ENCODE measurements at places on chromosomes 13 and 19.

DNA sequence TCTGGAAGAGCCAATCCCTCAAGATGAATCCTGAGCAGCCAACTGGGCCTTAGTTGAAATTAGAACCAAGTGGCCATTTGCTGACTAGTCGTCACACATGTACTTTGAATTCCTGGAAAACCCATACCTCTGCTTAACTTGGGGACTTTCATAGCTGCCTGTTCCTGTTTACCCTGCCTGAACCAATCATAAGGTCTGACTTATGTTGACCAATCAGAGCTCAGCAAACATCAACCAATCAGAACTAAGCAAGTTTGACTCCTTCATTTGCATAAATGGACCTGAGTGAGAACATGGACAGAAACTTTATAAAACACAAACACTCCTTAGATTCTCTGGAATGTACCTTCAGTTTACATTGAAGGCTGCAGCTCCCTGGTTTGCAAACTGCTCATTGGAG, 50.8 kb downstream of the LATS2 start:
- peak; percentile 35 for DNase-seq

- DNase-seq, result peak; percentile 56
Observed at GRCh38 chr13:23159205-23159759, 21.5 kb upstream of the SGCG start.

GRCh38 chr19:45498411-45499195, at the start of gene PPM1N:
Gene PPM1N, plus strand, starts transcription at chr19:45498443. Its CDS starts 30 bp downstream, at chr19:45498473.
- DNase-seq, result peak; percentile 49

- no peak for DNase-seq
Observed at GRCh38 chr13:84994582-84994981, 804.6 kb downstream of the SLITRK6 start.

GRCh38 chr19:5805462-5806132, 730 bp downstream of the NRTN start:
- peak; percentile 51 for DNase-seq

GRCh38 chr13:98848746-98849145, 96.3 kb upstream of the SLC15A1 start:
- peak; percentile 61 for DNase-seq

GRCh38 chr19:55087542-55087901, 11.9 kb downstream of the EPS8L1 start:
- no peak for DNase-seq

- DNase-seq, result no peak
Observed at GRCh38 chr13:46374710-46375109, 12.3 kb downstream of the RUBCNL start.

DNA sequence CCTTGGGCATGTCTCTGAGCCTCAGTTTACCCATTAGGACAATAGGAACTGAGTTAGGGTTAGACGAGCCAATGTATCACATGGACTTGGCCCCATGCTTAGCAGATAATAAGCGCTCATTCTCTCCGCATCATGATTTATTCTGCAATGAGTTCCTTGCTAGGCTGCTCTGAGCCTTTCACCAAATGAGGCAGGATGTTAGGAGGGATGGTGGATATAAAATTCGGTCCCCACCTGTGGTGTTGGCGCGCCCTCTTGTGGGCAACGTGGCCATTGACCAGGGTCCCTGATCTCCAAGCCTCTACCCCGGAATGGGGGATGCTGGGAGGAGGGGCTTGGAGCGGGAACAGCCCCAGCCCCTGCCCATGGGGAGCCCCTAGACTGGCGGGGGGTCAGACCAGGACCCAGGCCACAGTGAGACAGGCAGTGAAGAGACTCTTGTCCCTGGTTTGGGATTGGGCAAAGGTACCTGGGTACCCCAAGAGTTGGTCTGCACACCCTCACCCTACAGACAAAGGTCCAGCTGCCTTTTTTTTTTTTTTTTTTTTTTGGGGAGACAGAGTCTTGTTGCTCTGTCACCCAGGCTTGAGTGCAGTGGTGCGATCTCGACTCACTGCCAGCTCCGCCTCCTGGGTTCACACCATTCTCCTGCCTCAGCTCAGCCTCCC, 43.9 kb downstream of the CERS4 start:
- DNase-seq, result peak; percentile 68

GRCh38 chr19:40920300-40921004, 38.4 kb upstream of the CYP2A7 start:
- DNase-seq, result no peak

DNA sequence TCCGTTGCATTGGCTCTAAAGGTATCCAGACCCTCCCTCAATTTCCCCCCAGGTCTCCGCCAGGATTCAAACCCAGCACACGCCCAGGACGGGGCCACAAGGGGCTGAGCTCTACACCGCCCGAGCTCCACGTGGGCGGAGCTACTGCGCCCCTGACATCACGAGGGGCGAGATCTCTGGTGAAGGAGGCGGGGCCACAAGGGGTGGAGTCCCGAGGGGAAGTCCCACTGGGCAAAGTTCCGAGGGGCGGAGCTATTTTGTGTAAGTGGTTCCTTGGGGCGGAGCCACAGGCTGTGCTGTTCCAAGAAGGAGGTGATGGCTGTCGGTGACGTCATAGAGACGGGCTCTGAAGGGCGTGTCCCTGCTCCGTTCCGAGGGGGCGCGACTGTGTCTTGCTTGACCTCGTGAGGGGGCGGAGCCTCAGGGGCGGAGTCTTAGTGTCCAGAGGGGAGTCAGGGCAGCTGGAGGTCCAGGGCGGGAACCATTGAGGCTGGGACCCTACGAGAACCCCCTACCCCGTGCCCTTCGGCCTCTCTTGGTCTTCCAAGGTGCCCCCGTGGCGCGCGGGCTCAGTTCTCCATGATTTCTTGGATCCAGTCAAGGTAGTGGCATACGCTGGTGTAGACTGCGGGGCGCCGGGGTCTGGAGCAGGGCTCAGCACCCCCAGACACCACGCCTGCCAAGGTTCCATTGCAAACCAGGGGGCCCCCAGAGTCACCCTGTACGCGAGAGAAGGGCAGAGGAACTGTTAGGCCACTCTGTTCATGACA, 1.3 kb upstream of the KLK8 start:
- peak; percentile 2 for DNase-seq

GRCh38 chr13:99642841-99643240, 141.6 kb downstream of the TM9SF2 start:
- DNase-seq, result no peak

DNA sequence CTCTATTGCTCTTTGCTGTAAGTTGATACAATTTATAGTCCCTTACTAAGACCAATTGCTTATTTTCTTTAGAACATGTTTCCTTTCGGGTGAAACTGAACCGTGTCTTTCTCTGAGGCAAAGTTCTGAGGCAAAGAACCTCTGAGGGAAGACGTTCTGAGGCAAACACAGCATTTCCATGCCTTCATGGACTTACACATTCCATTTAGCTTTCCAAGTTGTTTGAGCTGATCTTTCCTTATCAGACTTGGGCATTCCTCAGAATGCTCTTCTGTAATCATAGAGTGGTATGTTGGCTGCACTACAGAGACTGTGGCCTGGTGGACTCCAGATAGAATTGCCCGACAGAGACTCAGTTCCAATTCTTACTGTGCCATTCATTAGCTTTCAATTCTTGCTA, 579.1 kb downstream of the KCTD12 start:
- DNase-seq, result no peak

GRCh38 chr13:59641261-59641660, 522.5 kb downstream of the DIAPH3 start:
- no peak for DNase-seq

- DNase-seq, result no peak
Observed at GRCh38 chr19:10045371-10045770, 32.1 kb downstream of the RDH8 start.

DNA sequence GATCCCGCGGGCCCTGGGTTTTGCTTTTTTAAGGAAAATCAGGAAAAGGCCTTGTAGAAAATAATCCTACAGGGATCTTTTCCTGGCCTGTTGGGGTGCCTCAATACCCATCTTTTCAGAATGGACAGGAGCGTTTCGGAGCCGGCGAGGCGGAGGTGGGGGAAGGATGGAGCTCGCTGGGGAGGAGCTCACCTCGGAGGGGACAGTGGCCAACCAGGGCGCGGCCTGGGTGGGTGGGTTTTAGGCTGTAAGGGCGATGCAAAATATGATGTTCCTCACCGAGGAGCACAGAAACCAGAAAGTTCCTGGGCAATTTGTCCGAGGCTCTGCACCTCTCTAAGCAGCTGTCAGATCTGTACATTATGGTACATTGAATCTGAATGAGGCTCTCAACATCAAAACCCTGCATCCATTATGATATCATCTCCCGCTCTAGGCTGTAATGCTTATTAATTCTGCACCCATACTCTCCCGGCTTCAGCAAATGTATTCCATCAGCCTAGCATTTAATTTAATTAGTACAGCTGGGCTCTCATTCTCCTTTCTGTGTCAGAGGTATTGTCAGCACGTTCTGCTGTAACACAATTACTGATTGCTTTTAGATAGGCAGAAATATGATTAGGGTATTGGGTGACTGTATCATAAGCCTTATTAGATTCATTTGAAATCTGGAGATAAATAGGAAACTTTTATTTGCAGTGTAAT, 90.3 kb upstream of the SOX1 start:
- DNase-seq, result no peak
